ENCODE measurements at places on chromosomes 11 and 22. TPM values are rescaled to one million over a fixed set of nuclear protein-coding genes. Genes with fewer than 3 reads are reported as not detected.

The OR5A1 gene
- 0.01 TPM for polyA plus RNA-seq

The KRTAP5-10 gene
- polyA plus RNA-seq = not detected

The CASTOR1 gene
- polyA plus RNA-seq = 11.2 TPM

The OR51M1 gene
- not detected for polyA plus RNA-seq

The DKK3 gene
- 74.3 TPM for polyA plus RNA-seq

The AP5B1 gene
- polyA plus RNA-seq = 6.6 TPM

The HEPN1 gene
- polyA plus RNA-seq = 1.1 TPM

The RGL4 gene
- 3.1 TPM for polyA plus RNA-seq

The CARNS1 gene
- 2.5 TPM for polyA plus RNA-seq

The KDM4E gene
- polyA plus RNA-seq = 0.24 TPM

The CTTN gene
- 148 TPM for polyA plus RNA-seq

The CELSR1 gene
- polyA plus RNA-seq = 28.9 TPM

The GP1BB gene
- 4.7 TPM for polyA plus RNA-seq

The LDHAL6A gene
- polyA plus RNA-seq = 0.74 TPM

The MCHR1 gene
- polyA plus RNA-seq = 0.60 TPM

The GDPD4 gene
- 0.08 TPM for polyA plus RNA-seq

The RBM7 gene
- polyA plus RNA-seq = 58.6 TPM

The PDE2A gene
- polyA plus RNA-seq = 16.2 TPM

The CCDC157 gene
- polyA plus RNA-seq = 4.9 TPM

The RAG1 gene
- 4.2 TPM for polyA plus RNA-seq

The XKR3 gene
- not detected for polyA plus RNA-seq

The GNG3 gene
- 2.2 TPM for polyA plus RNA-seq

The IRAG1 gene
- 8.7 TPM for polyA plus RNA-seq

The ACTN3 gene
- 0.53 TPM for polyA plus RNA-seq

The NNMT gene
- 0.72 TPM for polyA plus RNA-seq

The RBFOX2 gene
- 139 TPM for polyA plus RNA-seq

The OR8G5 gene
- not detected for polyA plus RNA-seq

The GAL3ST3 gene
- polyA plus RNA-seq = 5.4 TPM

The OVOL1 gene
- polyA plus RNA-seq = 11.1 TPM

The NELL1 gene
- 4.6 TPM for polyA plus RNA-seq

The OR5D18 gene
- not detected for polyA plus RNA-seq

The GLYATL1 gene
- 240 TPM for polyA plus RNA-seq

The MFRP gene
- not detected for polyA plus RNA-seq

The C1QTNF5 gene
- 24.7 TPM for polyA plus RNA-seq

The ADAMTS8 gene
- 3.7 TPM for polyA plus RNA-seq

The ENDOD1 gene
- polyA plus RNA-seq = 23.2 TPM

The NAALAD2 gene
- polyA plus RNA-seq = 18.5 TPM

The PRPF19 gene
- polyA plus RNA-seq = 128 TPM

The LDLRAD3 gene
- 27.2 TPM for polyA plus RNA-seq

The GAL gene
- not detected for polyA plus RNA-seq

The SCN2B gene
- 4.7 TPM for polyA plus RNA-seq

The OR6Q1 gene
- polyA plus RNA-seq = not detected

The RNF215 gene
- 22.9 TPM for polyA plus RNA-seq

The OR4A16 gene
- polyA plus RNA-seq = not detected

The HTR3B gene
- 0.05 TPM for polyA plus RNA-seq

The OR10D3 gene
- polyA plus RNA-seq = not detected
